ENCODE measurements at places on chromosomes 6 and 20. TPM values are rescaled to one million over a fixed set of nuclear protein-coding genes. Genes with fewer than 3 reads are reported as not detected.

TULP1 gene
- total RNA-seq, result not detected

ZGPAT gene
- total RNA-seq, result 25.5 TPM

GINS1 gene
- total RNA-seq, result 5.0 TPM

RPS10 gene
- total RNA-seq, result 1,221 TPM

ENPP3 gene
- total RNA-seq, result 0.19 TPM

KCNG1 gene
- total RNA-seq, result 45.9 TPM

GNRH2 gene
- total RNA-seq, result 1.4 TPM

ARMC12 gene
- 0.25 TPM for total RNA-seq

RAET1G gene
- total RNA-seq, result not detected

RNF144B gene
- 7.2 TPM for total RNA-seq

TAAR1 gene
- not detected for total RNA-seq

ULBP2 gene
- 7.3 TPM for total RNA-seq

BNIP5 gene
- total RNA-seq, result not detected

All from astrocyte (in vitro differentiated cells and primary cell).